ENCODE measurements at places on chromosomes 6 and 20.

- no peak for DNase-seq
Observed at GRCh38 chr6:162177746-162178145, 549.8 kb downstream of the PRKN start.

GRCh38 chr6:74976701-74977100, 229.2 kb downstream of the COL12A1 start:
- no peak for DNase-seq

DNA sequence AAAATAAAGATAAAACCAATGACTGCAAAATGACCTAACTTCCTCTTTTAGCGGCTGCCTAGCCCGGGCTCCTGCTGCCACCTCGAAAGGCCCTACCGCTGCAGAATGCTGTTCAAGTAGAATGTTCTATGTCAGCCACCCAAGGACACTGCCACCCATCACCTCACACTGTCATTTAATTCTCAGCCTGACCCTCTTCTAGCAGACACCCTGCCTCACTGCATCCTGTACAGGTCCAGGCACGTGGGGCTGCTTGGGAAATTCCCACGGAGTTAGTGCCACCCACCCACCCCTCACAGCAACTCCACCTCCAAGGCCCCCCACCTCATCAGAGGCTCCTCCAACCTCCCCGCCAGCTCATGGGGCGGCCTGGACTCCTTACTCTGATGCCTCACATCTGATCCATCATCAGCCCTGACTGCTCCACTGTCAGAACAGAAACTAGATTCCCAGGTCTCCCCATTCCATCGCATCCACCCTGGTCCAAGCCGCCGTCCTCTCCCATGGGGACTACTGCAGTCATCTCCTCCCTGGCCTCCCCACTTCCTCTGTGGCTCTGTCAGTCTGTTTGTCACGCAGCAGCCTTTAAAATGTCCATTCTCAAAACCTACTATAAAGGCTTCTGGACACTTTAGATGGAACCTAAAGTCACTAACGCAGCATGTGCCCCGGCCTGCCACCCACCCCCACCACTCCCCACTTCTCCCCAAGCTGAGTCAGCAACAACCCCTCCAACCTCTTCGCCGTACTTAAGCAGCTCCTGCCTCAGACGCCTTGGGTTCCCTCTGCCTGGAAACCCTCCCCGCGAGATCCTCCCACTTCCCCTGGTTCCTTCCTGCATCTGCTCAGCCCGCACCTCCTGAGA, 17.0 kb downstream of the NFATC2 start:
- no peak for DNase-seq

DNA sequence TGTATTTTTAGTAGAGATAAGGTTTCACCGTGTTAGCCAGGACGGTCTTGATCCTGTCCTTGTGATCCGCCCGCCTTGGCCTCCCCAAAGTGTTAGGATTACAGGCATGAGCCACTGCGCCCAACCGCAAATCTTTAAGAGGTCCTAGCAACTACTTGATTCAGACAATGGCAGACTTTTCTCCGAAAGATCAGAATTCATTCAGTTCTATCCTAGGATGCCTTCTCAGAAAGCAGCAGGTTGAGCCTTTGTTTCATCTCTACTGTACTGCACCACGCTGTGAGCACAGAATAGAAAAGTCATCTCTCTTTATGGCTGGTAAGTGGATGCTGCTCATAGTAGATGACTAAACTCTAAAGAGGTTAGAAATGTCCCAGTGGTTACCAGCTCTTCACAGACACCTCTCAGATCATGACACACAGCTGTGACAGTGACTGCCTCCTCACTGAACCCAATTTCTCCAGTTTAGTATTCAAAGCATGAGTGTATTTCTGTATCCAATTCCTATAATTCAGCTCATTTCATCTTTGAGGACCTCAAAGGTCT, 6.0 kb upstream of the HSF2 start:
- DNase-seq = no peak

- DNase-seq = peak; percentile 27
Observed at GRCh38 chr20:58389324-58389967, 417 bp downstream of the VAPB start.

GRCh38 chr20:21125072-21125848, 622 bp upstream of the KIZ start:
- peak; percentile 19 for DNase-seq

DNA sequence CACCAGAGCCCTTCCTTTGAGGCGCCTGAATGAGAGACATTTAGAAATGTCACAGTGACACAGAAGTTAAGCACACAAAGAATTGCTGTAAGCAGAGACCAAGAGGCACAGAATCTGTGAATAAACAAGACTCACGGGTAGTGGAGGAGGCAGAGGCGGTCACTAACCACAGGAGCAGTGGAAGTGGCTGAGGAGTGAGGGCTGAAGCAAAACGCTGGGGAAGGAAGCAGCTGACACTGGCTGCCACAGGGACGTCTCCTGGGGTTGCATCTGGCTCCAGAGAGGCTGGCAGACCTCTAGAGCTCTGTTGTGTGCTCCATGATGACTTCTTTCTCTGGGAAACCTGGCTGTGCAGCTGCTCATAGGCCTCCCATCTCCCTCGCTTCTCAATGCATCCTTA, 65.0 kb upstream of the SLC2A12 start:
- no peak for DNase-seq

DNA sequence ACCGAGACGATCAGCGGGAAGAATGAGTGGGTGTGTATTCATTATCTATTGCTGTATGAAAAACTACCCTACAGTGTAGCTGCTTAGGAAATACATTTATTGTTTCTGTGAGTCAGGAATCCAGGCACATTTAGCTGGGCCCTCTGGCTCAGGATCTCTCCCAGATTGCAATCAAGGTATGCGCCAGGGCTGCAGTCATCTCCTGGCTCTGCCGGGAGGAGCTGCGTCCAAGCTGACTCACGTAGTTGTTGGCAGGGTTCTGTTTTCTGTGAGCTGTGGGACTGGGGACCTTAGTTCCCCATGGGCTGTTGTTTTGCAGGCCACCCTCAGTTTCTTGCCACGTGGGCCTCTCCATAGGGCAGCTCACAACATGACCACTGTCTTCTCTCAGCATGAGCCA, 68.2 kb upstream of the FUCA2 start:
- no peak for DNase-seq

- no peak for DNase-seq
Observed at GRCh38 chr6:13485303-13485702, 2.1 kb downstream of the GFOD1 start.

DNA sequence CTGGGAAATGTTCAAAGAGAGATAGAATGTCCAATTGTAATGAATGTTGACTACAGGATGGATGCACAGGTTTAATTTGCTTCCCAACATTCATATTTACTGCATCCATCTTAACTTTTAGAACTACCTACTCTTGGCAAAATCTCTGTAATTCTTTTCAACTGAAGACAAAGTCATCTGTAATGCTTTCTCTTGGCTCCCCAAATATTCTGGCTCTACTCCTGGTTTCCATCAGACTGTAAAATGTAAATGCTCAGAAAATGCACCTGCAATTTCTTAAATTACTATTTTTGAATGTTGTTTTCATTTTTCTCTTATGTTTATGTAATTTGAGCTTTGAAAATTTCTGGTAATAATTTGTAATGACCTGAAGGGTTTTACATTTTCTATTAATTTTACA, 480.8 kb upstream of the IMPG1 start:
- DNase-seq = no peak

GRCh38 chr6:139699335-139699734, 324.9 kb upstream of the CITED2 start:
- DNase-seq = no peak

GRCh38 chr6:159727717-159728445, 575 bp downstream of the WTAP start:
- DNase-seq = peak; percentile 37

- no peak for DNase-seq
Observed at GRCh38 chr20:57256205-57256604, 10.2 kb downstream of the BMP7 start.

GRCh38 chr6:24195836-24196597, 70.0 kb downstream of the NRSN1 start:
- DNase-seq = no peak
